T-helper 2 cell treated with Interferon-gamma antibody and Interleukin-4, amounts not matched to agents 5 μg/mL and 100 μg/mL, for 36 hours (primary cell): ENCODE measurements at places on chromosomes 6 and 20.
A peak's percentile ranks its signal among the peaks of the same experiment; 100 is the strongest.

GRCh38 chr6:32819729-32820128 lies 2.9 kb upstream of the HLA-DOB start:
- no peak for DNase-seq
- H3K27me3 ChIP-seq, result no peaks in the 10 kb centered on the region
- no peaks in the 10 kb centered on the region for H3K4me1 ChIP-seq
- H3K36me3 ChIP-seq, result no peaks in the 10 kb centered on the region
- H3K27ac ChIP-seq, result no peak overlapping the region

DNA sequence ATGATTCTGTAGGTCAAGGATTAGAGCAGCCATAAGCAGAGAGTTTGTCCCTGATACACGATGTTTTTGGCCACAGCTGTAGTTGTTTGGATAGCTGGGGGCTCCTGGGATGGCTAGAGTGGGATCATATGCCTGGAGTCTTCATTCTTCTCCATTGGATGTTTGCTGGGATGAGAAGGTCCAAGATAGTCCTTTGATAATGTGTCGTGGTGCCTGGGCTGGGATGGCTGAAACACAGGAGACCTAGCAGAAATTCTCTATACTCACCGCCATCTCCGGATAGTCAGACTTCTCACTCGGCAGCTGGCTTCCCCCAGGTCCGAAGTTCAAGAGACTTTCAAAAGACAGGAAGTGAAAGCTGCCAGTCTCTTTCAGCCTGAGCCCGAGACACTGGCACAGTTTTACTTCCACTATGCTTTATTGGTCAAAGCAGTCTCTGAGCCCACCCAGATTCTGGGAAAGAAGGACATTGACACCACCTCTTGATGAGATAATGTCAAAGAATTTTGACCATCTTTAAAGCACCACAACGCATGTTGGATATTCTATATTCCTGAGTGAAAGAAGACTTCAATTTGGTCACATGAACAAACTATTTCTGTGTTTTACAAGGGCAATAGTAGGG lies 16.0 kb downstream of the MARCKS start:
- H3K27me3 ChIP-seq, result peaks cover 23% of the 10 kb centered on the region
- no peak overlapping the region for H3K27ac ChIP-seq
- H3K4me1 ChIP-seq, result peaks cover 5% of the 10 kb centered on the region
- H3K36me3 ChIP-seq, result no peaks in the 10 kb centered on the region
- DNase-seq, result no peak

- H3K4me1 ChIP-seq, result peaks cover 17% of the 10 kb centered on the region
- no peak overlapping the region for H3K27ac ChIP-seq
- H3K36me3 ChIP-seq, result peaks cover 7% of the 10 kb centered on the region
- no peak overlapping the region for H3K4me3 ChIP-seq
- H3K27me3 ChIP-seq, result no peaks in the 10 kb centered on the region
- DNase-seq, result no peak
These were observed 3.7 kb upstream of the MCM3 start for GRCh38 chr6:52288216-52288615.

GRCh38 chr6:123380257-123380656 lies 256.5 kb downstream of the TRDN start:
- DNase-seq, result no peak
- H3K4me1 ChIP-seq, result no peaks in the 10 kb centered on the region
- H3K27ac ChIP-seq, result no peak overlapping the region
- H3K36me3 ChIP-seq, result no peaks in the 10 kb centered on the region
- no peak overlapping the region for H3K4me3 ChIP-seq

- H3K4me3 ChIP-seq, result no peak overlapping the region
- H3K4me1 ChIP-seq, result peaks cover 6% of the 10 kb centered on the region
- DNase-seq, result no peak
- no peak overlapping the region for H3K27ac ChIP-seq
These were observed 60.7 kb downstream of the PRND start for GRCh38 chr20:4782378-4782772.

DNA sequence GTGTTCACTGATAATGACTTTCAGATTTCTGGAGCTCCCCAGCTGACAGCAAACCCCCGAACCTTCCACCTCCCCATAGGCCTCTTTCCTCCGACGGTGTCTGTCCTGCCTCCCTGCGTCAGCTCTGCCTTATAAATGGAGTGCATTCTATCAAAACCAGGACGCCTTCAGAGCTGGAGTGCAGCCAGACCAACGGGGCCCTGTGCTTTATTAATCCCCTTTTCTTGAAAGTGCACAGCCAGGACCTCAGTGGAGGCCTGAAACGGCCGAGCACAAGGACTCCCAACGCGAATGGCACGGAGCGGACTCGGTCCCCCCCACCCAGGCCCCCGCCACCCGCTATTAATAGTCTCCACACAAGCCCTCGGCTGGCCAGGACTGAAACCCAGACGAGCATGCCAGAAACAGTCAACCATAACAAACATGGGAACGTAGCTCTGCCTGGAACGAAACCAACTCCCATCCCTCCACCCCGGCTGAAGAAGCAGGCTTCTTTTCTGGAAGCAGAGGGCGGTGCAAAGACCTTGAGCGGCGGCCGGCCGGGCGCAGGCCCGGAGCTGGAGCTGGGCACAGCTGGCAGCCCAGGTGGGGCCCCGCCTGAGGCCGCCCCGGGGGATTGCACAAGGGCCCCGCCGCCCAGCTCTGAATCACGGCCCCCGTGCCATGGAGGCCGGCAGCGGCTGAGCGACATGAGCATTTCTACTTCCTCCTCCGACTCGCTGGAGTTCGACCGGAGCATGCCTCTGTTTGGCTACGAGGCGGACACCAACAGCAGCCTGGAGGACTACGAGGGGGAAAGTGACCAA lies 42.3 kb upstream of the NAA20 start:
- H3K36me3 ChIP-seq, result no peaks in the 10 kb centered on the region
- no peak overlapping the region for H3K4me3 ChIP-seq
- no peaks in the 10 kb centered on the region for H3K27me3 ChIP-seq
- H3K4me1 ChIP-seq, result peaks cover 3% of the 10 kb centered on the region

- H3K27me3 ChIP-seq, result peaks cover 22% of the 10 kb centered on the region
- H3K4me3 ChIP-seq, result no peak overlapping the region
- H3K27ac ChIP-seq, result no peak overlapping the region
- peaks cover 19% of the 10 kb centered on the region for H3K4me1 ChIP-seq
- peaks cover 2% of the 10 kb centered on the region for H3K36me3 ChIP-seq
These were observed 3.6 kb downstream of the EPB41L2 start for GRCh38 chr6:131059486-131059885.

GRCh38 chr20:34320861-34321260 lies 17.7 kb upstream of the AHCY start:
- H3K36me3 ChIP-seq, result no peaks in the 10 kb centered on the region
- no peak overlapping the region for H3K27ac ChIP-seq
- peaks cover 17% of the 10 kb centered on the region for H3K27me3 ChIP-seq
- no peaks in the 10 kb centered on the region for H3K4me1 ChIP-seq
- H3K4me3 ChIP-seq, result no peak overlapping the region

- H3K27me3 ChIP-seq, result peaks cover 5% of the 10 kb centered on the region
- H3K4me1 ChIP-seq, result no peaks in the 10 kb centered on the region
- no peak overlapping the region for H3K4me3 ChIP-seq
- no peaks in the 10 kb centered on the region for H3K36me3 ChIP-seq
- no peak for DNase-seq
- no peak overlapping the region for H3K27ac ChIP-seq
These were observed 260.0 kb upstream of the MAP3K7 start for GRCh38 chr6:90846824-90847223.

- DNase-seq, result no peak
- peaks cover 9% of the 10 kb centered on the region for H3K27me3 ChIP-seq
- no peak overlapping the region for H3K27ac ChIP-seq
- no peaks in the 10 kb centered on the region for H3K4me1 ChIP-seq
These were observed 87.5 kb upstream of the ENPP5 start for GRCh38 chr6:46258249-46258648.

- no peak overlapping the region for H3K4me3 ChIP-seq
- no peak overlapping the region for H3K27ac ChIP-seq
- H3K4me1 ChIP-seq, result peaks cover 7% of the 10 kb centered on the region
- H3K36me3 ChIP-seq, result peaks cover 42% of the 10 kb centered on the region
- H3K27me3 ChIP-seq, result no peaks in the 10 kb centered on the region
These were observed 4.3 kb downstream of the DDRGK1 start for GRCh38 chr20:3199976-3200755.

DNA sequence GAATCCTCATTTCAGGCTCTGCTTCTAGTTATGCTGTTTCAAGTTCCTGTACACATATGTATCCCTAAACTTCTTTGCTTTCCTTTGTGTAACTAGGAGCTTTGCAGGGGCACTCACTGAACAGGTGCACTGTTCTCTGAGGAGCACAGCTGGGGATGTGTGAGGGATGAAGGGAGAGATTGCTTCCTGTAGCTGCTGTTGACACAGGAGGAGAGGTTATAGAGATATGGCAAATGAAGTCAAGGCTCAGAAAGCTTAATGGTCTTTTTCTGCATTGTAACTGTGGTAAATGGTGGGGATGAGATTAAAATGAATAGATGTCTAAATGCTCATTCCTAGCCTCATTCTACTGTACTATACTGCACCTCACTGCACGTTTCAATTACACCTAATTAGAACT lies 454.3 kb downstream of the BTBD3 start:
- no peak for DNase-seq
- no peaks in the 10 kb centered on the region for H3K27me3 ChIP-seq
- H3K4me1 ChIP-seq, result no peaks in the 10 kb centered on the region
- H3K4me3 ChIP-seq, result no peak overlapping the region
- no peaks in the 10 kb centered on the region for H3K36me3 ChIP-seq

GRCh38 chr6:124040655-124041054 lies 237.0 kb downstream of the NKAIN2 start:
- H3K27ac ChIP-seq, result no peak overlapping the region
- H3K36me3 ChIP-seq, result no peaks in the 10 kb centered on the region
- DNase-seq, result no peak
- no peaks in the 10 kb centered on the region for H3K27me3 ChIP-seq

DNA sequence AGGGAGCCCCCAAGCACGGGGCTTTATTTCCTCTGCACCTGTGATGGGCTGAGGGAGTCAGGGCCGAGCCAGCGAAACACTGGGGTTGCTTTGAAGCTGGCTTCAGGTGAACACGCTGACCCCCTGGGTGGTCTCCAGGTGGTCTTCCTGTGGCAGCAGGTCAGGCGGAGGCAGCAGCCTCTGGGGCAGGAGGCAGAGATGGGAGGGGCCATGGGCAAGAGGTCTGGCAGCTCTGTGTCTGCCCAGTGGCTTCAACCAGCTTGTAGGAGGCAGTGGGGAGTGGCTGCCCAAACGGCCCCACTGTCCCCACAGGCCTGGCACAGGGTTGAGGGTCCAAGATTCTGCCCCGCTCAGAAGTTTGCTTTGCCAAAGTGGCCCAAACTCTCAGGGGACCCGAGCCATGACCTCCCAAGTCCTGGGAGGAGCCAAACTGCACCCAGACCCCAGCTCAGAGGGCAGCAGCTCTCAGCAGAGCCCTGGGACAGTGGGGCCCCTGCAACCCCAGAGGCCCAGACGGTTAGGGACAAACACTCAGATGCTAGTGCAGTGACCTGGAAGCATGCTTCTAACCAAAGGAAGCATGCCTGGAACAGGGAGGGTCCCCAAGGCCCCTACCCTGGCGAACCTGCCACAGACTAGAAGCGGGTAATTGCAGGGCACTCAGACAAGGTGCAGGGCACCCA lies 15.3 kb downstream of the NTSR1 start:
- DNase-seq, result no peak
- H3K4me1 ChIP-seq, result peaks cover 15% of the 10 kb centered on the region
- peaks cover 7% of the 10 kb centered on the region for H3K36me3 ChIP-seq
- no peak overlapping the region for H3K4me3 ChIP-seq

- no peaks in the 10 kb centered on the region for H3K36me3 ChIP-seq
- DNase-seq, result no peak
- no peak overlapping the region for H3K4me3 ChIP-seq
These were observed 9.8 kb downstream of the C6orf52 start for GRCh38 chr6:10684618-10685017.

DNA sequence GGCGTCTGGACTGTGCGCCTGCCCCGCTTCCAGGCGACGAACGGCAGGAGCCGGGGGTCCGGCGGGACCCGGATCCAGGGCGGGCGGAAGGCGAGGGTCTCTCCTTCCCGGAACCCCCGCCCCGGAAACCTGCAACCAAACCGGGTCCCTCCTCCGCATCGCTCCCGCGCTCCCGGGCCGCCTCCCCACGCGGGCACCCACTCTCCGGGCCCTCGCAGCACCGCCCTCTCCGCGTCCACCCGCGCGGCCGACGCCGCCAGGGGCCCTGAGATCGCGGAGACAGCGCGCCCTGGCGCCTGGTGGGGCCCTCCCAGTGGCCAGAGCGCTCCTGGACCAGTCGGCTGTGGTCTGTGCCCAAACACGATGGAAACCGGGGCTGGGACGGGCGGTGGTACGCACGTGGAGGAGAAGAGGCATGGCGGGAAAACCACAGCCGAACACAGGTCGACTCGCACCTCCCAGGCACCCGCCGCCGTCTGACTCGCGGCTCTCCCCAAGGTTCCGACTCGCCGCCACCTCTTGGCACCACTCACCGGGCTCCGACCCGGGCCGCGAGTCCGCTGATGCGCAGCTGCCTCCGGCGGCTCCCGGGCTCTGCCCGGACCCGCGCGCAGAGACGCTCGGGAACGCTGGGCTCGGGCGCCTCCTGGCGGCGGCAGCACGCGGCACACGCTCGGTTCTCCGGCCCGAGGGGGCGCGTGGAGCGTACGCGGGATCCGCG lies 7.9 kb downstream of the NKX2-2 start:
- H3K27me3 ChIP-seq, result peaks cover 55% of the 10 kb centered on the region
- H3K36me3 ChIP-seq, result peaks cover 2% of the 10 kb centered on the region
- H3K4me3 ChIP-seq, result peak overlapping the region; percentile 71
- peaks cover 26% of the 10 kb centered on the region for H3K4me1 ChIP-seq
- peak; percentile 64 for DNase-seq

DNA sequence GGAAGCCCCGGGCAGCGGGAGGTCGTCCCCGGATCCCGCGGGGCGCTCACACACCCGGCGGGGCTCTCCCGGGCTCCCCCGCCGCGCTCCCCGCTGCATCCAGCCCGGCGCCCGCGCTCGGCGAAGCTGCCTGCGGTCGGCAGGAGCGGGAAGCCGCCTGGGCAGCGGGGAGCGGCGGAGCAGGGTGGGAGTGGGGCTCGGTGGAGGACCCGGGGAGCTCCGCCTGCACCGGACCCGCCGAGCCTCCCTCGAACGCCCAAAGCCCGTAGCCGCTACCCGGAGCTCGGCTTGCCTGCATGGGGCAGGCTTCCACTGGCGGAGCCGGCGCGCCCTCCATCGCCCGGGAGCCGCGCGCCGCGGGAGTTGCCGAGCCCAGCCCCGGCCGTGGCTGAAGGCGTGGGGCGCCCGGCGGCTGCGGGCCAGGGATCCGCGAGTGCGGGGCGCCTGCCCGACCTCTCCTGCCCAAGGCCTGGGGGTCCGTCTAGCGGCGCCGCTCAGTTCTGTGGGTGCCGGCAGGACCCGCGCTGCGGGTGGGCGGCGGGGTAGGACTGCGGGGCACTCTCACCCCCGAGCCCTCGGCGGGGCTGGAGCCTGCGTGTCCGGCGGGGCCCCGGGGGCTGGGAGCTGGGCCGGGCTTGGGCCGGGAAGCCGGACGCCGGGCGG lies 671 bp downstream of the CDH4 start:
- H3K36me3 ChIP-seq, result no peaks in the 10 kb centered on the region
- H3K27me3 ChIP-seq, result peaks cover 45% of the 10 kb centered on the region
- H3K4me1 ChIP-seq, result no peaks in the 10 kb centered on the region
- DNase-seq, result no peak
